ENCODE measurements at places on chromosomes 5 and 9. TPM values are rescaled to one million over a fixed set of nuclear protein-coding genes. Genes with fewer than 3 reads are reported as not detected.

The MEIKIN gene
- not detected for polyA plus RNA-seq

The CD74 gene
- 139 TPM for polyA plus RNA-seq

The RGMB gene
- polyA plus RNA-seq: 17.7 TPM

The INSL4 gene
- polyA plus RNA-seq: not detected

The CNTNAP3B gene
- polyA plus RNA-seq: 16.0 TPM

The CHSY3 gene
- polyA plus RNA-seq: 6.2 TPM

The FCN1 gene
- 2.7 TPM for polyA plus RNA-seq

The TBC1D13 gene
- polyA plus RNA-seq: 33.2 TPM

The IFNA13 gene
- not detected for polyA plus RNA-seq

The C5orf58 gene
- polyA plus RNA-seq: 0.59 TPM

The PCDHGA5 gene
- polyA plus RNA-seq: 2.3 TPM

The IER5L gene
- polyA plus RNA-seq: 16.9 TPM

The ROR2 gene
- polyA plus RNA-seq: 19.4 TPM

The MARCOL gene
- not detected for polyA plus RNA-seq

The FYB1 gene
- polyA plus RNA-seq: 4.8 TPM

The FANCG gene
- 52.3 TPM for polyA plus RNA-seq

The FOXI1 gene
- 5.2 TPM for polyA plus RNA-seq

The RANBP3L gene
- 0.29 TPM for polyA plus RNA-seq

The TCF7 gene
- polyA plus RNA-seq: 11.9 TPM

The MSMP gene
- polyA plus RNA-seq: not detected

The GRM6 gene
- 1.4 TPM for polyA plus RNA-seq

The RAI14 gene
- 92.7 TPM for polyA plus RNA-seq

The BAAT gene
- 0.35 TPM for polyA plus RNA-seq

Data from left renal pelvis (tissue), 4 donors.